ENCODE measurements at places on chromosomes 6 and 20.

DNA sequence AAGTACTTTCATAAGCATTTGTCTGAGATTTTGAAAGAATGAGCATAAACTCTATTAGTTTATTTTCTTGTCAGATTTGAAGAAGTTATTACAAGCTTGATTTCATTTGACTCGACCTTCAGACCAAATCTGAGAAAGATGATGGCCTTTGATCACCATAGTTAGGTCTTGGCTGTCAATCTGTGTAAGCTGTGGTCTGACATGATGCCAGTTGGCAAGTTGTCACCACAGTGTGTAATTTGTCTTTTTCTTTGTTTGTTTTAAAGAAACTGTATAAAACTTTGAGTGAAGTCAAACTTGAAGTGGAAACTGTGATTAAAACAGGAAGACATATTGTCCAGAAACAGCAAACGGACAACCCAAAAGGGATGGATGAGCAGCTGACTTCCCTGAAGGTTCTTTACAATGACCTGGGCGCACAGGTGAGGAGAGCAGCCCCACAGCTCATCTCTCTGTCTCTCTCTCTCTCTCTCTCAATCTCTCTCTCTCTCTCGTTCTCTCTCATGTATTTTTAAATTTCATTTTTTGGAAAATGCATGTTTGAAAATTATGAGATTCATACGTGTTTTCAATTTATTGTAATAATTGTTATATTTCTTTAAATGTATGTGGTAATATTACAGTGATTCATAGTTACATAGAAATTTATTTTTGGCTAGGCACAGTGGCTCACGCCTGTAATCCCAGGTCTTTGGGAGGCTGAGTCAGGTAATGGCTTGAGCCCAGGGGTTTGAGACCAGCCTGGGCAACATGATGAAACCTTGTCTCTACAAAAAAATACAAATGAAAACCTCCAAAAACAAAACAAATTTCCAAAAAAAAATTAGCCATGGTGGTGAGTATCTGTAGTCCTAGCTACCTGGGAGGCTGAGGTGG, 208.1 kb downstream of the UTRN start:
- no peak for DNase-seq

- DNase-seq: peak; percentile 92
These were observed 23.1 kb downstream of the GNAS start for GRCh38 chr20:58875541-58876134.

- DNase-seq: no peak
These were observed 30.1 kb downstream of the HEBP2 start for GRCh38 chr6:138434096-138434495.

- no peak for DNase-seq
These were observed 27.8 kb upstream of the SCUBE3 start for GRCh38 chr6:35185971-35186370.

DNA sequence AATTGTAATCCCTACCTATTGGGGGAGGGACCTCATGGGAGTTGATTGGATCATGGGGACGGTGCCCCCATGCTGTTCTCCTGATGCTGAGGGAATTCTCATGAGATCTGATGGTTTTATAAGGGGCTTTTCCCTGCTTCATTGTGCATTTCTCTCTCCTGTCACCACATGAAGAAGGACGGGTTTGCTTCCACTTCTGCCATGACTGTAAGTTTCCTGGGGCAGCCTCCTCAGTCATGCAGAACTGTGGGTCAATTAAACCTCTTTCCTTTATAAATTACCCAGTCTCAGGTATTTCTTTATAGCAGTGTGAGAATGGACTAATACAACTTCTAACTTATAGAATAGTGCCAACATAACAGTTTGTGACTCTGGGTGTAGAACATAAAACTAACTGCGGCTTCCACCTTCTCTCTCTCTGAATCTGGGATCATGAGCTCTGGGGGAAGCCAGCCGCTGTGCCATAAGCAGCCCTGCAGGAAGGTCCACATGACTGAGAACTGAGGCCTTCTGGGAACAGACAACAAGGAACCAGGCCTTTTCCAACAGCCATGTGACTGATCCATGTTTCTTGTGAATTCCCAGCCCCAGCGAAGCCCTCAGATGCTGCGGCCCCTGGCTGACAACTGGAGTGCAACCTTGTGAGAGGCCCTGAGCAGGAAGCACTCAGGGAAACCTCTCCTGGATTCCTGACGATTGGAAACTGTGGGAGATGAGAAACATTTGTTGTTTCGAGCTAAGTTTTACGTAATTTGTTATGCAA, 3.4 kb upstream of the HLA-A start:
- no peak for DNase-seq

GRCh38 chr6:46263707-46264086, 92.9 kb upstream of the ENPP5 start:
- DNase-seq: no peak

- DNase-seq: no peak
These were observed 13.0 kb downstream of the HM13 start for GRCh38 chr20:31527266-31527665.

- DNase-seq: no peak
These were observed 239.4 kb downstream of the DLL1 start for GRCh38 chr6:170051229-170052172.

DNA sequence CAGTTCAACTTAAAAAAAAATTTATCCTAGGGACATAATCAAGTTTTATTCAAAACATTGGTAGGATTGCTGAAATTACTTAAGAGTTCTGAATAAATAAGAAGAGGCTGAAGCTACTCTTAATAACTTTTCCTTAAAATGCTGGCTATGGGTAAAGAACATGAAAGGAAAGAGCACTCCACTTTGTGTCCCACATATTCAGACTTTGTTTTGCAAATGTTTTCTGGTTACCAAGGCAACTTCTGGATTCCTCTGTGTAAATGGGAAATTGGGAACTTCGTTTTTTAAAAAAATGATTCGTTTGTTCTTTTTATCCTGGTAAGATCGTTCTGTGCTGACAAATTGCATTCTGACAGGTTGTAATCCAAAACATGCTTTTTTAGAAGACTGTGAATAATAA, 115.0 kb downstream of the KIF6 start:
- no peak for DNase-seq

- peak; percentile 93 for DNase-seq
These were observed at the start of gene TAP2 for GRCh38 chr6:32838114-32838958. Gene TAP2, minus strand, starts transcription at chr6:32838739. Its CDS starts 506 bp downstream, at chr6:32838233.

DNA sequence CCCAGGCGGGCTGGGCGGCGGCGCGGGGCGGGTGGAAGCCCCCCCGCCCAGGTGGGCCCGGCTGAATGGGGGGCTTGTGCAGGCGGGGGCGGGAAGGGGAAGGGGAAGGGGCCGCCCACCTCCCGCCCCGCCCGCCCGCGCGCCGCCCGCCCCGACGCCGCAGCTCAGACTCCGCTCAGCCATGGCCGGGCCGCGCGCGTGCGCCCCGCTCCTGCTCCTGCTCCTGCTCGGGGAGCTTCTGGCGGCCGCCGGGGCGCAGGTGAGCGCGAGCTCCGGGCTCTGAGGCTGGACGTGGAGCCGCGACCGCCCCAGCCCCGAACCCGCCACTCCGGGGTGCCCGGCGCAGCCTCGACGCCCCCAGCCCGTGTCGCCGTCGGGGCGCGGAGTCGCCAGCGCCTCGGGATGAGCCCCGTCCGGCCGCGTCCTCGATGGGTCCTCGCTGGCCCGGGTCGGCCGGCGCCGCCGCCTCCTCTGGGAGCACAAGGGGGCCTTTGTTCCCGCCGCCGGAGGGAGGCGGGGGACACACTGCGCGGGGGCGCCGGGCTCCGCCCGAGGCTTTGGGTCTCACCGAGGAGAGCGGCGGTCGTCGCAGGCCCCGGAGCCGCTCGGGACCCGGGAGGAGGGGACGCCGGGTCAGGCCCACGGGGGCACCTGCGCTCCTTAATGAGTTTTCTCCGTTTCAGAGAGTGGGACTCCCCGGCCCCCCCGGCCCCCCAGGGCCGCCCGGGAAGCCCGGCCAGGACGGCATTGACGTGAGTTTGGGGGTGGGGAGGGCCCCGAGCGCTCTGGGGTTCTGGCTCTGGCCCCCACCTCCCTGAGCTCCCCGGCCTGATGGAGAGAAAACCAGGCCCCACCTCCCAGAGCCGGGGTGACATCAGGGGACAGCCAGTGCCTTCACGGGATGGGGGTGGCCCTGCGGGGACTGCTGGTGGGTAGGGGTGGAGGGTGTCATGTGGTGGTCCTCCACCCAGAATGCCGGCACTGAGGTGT, at the start of gene COL9A3:
TSS of gene COL9A3 (plus strand) at position 167 of the 990 bp plus-strand sequence. CDS start at position 182, 15 bp downstream.
- DNase-seq: no peak

GRCh38 chr6:131255911-131256310, 120.6 kb downstream of the AKAP7 start:
- DNase-seq: no peak

DNA sequence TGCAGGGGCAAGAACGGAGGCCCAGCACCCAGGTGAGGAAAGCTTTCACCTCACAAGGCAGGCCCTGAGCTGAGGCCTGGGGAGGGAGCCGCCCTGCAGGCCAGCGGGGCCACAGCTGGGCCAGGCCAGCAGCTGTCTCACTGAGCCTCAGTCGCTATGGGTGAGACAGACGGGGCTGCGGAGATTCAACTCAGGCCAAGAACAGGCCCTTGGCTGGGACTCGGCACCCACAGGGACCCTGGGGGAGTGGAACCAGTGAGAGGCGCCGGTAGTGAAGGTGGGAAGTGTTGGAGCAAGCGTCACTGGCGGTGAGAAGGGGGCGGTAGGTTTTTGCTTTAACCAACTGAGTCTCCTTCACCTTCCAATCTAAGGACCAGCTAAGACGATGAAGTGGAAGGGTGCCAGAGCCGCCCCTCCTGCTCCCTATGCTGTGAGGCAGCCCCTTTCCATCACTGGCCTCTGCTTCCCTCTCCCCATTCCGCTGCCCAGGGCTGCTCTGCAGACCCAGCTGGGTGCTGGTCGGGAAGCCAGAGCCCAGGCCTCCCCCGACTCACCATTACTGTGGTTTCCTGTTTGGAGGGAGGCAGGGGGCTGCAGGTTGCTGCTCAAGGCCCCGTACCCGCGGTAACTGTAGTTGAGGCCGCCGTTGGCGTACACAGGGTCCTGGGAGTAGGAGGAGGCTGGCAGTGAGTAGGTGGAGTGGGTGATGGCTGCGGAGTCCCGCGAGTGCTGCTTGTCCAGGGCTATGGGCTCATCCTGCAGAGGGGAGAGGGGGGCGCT, 93.7 kb downstream of the ASXL1 start:
- DNase-seq: no peak

GRCh38 chr6:17091122-17091521, 10.7 kb upstream of the STMND1 start:
- DNase-seq: no peak

DNA sequence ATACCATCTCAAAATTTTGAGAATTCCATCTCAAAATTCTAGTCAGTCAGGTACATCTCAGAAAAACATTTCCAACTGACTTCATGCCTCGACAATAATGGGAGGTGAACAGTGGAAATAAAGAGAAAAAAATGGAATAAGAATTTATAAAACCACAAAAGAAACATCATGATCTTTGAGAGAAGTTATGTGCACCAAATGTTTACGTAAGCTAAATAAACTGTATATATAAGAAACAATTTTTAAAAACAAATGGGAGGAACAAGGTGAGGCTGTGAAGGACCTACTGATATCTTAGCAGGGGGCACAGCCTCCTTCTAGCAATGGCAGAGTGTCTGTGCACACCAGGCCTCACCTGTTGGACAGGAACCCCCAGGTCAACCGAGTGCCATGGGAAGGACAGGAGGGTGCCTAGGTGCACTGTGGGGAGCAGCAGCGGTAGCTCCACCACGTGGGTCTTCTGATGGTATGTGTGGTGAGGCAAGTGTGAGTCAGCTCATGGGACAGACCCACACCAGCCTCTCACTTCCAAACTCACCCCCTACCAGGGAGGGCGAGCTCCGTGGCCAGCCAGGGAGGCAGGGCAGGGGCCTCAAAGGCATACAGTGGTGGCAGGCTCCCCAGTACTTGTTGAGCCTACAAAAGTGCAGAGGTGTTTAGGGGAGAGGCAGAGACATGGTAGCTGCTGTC, 23.2 kb downstream of the DIDO1 start:
- DNase-seq: no peak

DNA sequence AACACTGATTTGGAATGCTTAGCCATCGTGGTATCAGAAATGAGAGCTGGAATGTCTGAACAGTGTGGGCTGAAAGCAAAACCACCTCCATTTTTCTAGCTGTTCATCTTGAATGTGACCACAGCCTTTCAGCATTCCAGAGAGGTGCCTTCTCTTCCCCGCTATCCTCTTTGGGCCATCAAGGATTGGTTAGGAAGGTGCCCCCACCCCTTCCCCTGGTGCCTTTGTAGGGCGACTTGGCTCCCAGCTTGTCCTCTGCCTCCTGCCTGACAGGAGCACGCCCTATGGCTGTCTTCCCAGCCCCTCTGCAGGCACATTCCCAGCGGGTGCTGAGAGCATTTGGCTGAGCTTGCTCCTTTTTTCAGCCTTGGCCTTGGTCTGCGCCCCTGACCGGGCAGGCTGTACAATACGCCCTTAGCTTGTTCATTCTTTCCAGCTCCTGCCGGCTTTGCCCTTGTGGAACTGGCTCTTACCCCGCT, 97.5 kb downstream of the ARMC2 start:
- no peak for DNase-seq

GRCh38 chr6:101662111-101662897, 268.8 kb downstream of the GRIK2 start:
- no peak for DNase-seq

GRCh38 chr6:96521644-96522464, at the start of gene UFL1:
Gene UFL1, plus strand, starts transcription at chr6:96521806. Its CDS starts 68 bp downstream, at chr6:96521874.
- DNase-seq: peak; percentile 96

- DNase-seq: no peak
These were observed 57.3 kb downstream of the FAM83B start for GRCh38 chr6:54903884-54904283.

- no peak for DNase-seq
These were observed 4.5 kb downstream of the PMEPA1 start for GRCh38 chr20:57705127-57705899.

GRCh38 chr6:104404377-104404776, 455.3 kb downstream of the HACE1 start:
- DNase-seq: no peak

GRCh38 chr6:113805173-113805790, 51.9 kb upstream of the MARCKS start:
- no peak for DNase-seq

DNA sequence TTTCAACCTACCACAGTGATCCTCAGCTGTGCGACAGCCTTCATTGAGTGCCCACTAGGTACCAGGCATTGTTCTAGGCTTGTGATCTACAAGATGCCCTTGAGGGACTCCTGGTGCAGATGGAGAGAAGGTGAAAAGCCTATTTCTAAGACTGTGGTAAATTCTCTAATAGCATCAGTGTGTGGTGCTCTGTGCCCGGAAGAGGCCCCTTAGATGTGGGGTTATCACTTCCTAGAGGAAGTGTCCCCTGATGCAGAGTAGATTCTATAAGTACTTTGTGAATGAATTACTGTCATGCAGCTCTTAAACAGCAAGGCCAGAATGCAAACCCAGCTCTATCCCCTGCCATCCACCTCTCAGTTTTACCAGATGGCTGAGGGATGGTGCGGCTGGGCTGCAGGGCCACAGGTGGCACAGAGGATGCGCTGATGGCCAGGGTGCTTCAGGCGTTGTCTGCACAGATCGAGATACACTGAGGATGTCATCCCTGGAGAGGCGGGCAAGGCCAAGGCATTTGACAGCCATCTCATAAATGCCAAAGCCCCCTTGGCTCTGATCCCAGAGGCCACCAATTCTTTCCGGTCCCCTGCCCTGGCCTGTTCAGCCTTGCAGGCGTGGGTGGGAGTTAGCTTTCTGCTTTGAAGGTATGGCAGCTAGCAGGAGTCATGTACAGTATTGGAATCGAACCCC, 96.7 kb downstream of the TOX2 start:
- DNase-seq: no peak
